ENCODE measurements at places on chromosomes 6 and 20. TPM values are rescaled to one million over a fixed set of nuclear protein-coding genes. Genes with fewer than 3 reads are reported as not detected.

Gene CABLES2
- 14.1 TPM for total RNA-seq

- peaks cover 36% of the 10 kb centered on the region for H3K4me1 ChIP-seq
- no peaks in the 10 kb centered on the region for H3K27me3 ChIP-seq
- no peaks in the 10 kb centered on the region for H3K36me3 ChIP-seq
- no peak overlapping the region for H3K27ac ChIP-seq
- no peak overlapping the region for H3K4me3 ChIP-seq
- DNase-seq, result peak; percentile 92
Measured at GRCh38 chr20:4299773-4300172, 284.4 kb upstream of the RNF24 start.

Gene IL22RA2
- not detected for total RNA-seq

DNA sequence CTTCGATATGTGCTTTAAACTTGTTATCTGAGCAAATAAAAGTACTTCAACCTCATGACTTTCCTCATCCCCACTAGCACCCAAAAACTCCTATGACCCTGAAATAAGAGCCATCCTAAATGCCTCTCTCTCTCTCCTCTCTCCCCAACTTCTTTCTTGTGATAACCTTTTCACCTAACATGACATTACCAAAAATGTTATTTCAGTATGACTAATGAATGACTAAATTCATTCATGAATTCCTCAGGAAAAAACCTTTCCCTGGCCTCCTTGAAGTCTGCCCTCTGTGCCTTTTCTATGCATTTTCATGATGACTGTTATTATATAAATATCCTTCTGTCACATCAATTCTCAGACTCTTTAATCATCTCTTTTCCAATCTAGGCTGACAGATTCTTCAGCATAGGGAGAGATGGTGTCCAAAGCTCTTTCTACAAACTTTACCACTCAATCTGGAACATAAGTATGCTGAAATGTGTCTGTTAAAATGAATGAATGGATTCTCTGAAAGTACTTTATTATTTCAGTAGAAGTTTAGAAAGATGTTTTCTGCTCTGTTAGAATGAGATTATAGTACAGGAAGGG is 114.3 kb upstream of the GGTLC1 start:
- H3K27ac ChIP-seq, result no peak overlapping the region
- H3K4me3 ChIP-seq, result no peak overlapping the region
- peaks cover 3% of the 10 kb centered on the region for H3K27me3 ChIP-seq
- DNase-seq, result no peak
- peaks cover 7% of the 10 kb centered on the region for H3K4me1 ChIP-seq

DNA sequence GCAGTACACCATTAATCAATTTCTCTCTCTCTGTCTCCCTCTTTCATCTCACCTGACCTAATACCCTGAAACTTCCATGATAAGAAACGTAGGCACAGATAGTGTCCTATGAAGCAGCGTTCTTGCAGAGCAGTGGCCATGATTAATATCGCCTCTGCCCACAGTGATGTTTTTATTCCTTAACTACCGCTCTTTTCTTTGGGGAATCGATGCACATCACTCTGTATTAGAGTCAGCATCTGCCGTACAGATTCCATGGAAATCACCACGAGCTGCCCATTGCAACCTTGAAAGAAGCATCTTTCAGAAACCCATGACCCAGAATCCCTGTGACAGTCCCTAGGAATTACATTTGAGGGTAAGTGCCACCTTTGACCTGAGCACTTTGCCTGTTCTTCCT is 152.0 kb upstream of the ECI2 start:
- H3K36me3 ChIP-seq, result no peaks in the 10 kb centered on the region
- peaks cover 3% of the 10 kb centered on the region for H3K4me1 ChIP-seq
- DNase-seq, result no peak
- no peak overlapping the region for H3K4me3 ChIP-seq

Gene TREM2
- total RNA-seq, result not detected

Gene L3MBTL1
- 8.1 TPM for total RNA-seq

GRCh38 chr6:87754828-87755227 is 52.8 kb upstream of the AKIRIN2 start:
- H3K27ac ChIP-seq, result no peak overlapping the region
- no peaks in the 10 kb centered on the region for H3K36me3 ChIP-seq
- H3K4me3 ChIP-seq, result no peak overlapping the region
- no peaks in the 10 kb centered on the region for H3K4me1 ChIP-seq
- DNase-seq, result no peak

Gene CRIP3
- total RNA-seq, result 2.4 TPM

DNA sequence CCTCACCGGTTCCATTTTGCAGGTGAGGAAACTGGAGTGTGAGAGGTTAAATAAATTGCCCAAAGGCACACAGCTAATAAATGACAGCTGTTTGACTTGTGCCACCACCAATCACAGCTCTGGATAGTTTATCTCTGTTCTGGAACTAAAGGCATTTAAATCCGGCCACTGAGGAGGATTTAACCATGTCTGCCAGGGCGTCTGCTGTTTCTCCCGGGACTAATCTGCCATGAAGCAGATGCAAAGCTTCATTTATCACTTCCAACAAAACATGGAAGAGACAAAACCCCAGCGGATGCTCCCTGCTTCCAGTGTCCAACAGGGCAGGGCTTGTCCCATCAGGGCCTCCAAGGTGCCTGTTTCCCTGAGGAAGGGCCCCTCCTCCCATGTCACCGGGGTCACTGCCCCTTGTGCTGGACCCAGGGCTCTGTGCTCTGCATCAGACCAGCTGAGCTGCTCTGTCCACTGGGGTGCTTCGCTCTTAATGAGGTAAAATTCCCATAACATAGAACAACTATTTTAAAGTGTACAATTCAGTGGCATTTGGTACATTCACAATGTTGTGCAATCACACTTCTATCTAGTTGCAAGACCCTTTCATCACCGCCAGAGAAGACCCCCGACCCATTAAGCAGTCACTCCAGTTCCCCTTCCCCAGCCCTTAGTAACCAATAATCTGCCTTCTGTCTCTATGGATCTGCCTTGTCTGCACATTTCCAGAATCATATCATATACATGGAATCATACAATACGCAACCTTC is 244.3 kb downstream of the PTPRT start:
- peaks cover 4% of the 10 kb centered on the region for H3K27me3 ChIP-seq
- no peaks in the 10 kb centered on the region for H3K4me1 ChIP-seq
- no peak overlapping the region for H3K4me3 ChIP-seq
- no peaks in the 10 kb centered on the region for H3K36me3 ChIP-seq
- no peak overlapping the region for H3K27ac ChIP-seq

Gene HTR1B
- not detected for total RNA-seq

DNA sequence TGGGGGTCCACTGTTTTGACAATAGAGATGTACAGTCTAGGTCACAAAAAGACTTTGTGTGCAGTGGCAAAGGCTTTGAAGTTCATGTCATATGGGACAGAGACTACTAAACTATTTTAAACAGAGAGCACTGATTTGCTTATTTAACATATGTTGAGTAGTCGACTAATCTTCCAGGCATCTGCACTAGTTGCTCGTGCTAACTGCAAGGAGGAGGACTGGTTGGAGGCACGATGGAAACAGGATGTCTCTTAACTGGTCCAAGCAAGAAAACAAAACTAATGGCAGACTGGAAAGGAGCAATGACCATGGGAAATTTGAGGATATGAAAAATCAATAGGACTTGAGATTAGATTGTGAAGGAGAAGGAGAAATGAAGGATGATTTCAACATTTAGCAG is 28.5 kb upstream of the ERVFRD-1 start:
- no peaks in the 10 kb centered on the region for H3K27me3 ChIP-seq
- H3K4me3 ChIP-seq, result no peak overlapping the region
- peaks cover 4% of the 10 kb centered on the region for H3K36me3 ChIP-seq
- no peak for DNase-seq
- peaks cover 17% of the 10 kb centered on the region for H3K4me1 ChIP-seq
- no peak overlapping the region for H3K27ac ChIP-seq

- H3K27ac ChIP-seq, result no peak overlapping the region
- H3K27me3 ChIP-seq, result no peaks in the 10 kb centered on the region
- peaks cover 52% of the 10 kb centered on the region for H3K36me3 ChIP-seq
Measured at GRCh38 chr6:107894809-107895396, 63.1 kb downstream of the SEC63 start.

DNA sequence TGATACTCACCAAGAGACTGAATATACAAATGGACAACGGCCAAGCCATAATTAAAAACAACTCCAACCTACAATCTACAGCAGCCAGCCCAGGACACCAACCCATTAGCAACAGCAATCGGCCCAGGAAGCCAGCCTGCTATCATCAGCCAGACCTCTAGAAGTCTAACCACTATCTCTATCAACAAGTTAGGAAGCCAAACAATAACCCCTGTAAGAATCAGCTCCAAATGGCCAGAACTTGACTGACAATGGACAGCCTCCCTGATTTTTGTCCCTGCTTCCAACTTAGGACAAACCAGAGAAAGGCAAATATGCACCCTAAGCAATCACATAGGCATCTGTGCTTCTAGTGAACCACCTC is 511.8 kb upstream of the JARID2 start:
- H3K36me3 ChIP-seq, result no peaks in the 10 kb centered on the region
- H3K4me3 ChIP-seq, result no peak overlapping the region
- H3K27me3 ChIP-seq, result no peaks in the 10 kb centered on the region
- peaks cover 9% of the 10 kb centered on the region for H3K4me1 ChIP-seq
- H3K27ac ChIP-seq, result no peak overlapping the region

GRCh38 chr6:68976260-68976659 is 341.2 kb downstream of the ADGRB3 start:
- no peaks in the 10 kb centered on the region for H3K27me3 ChIP-seq
- no peak for DNase-seq
- H3K36me3 ChIP-seq, result no peaks in the 10 kb centered on the region
- H3K27ac ChIP-seq, result no peak overlapping the region
- H3K4me3 ChIP-seq, result no peak overlapping the region

- H3K36me3 ChIP-seq, result peaks cover 65% of the 10 kb centered on the region
- DNase-seq, result no peak
- H3K4me3 ChIP-seq, result no peak overlapping the region
- H3K27me3 ChIP-seq, result no peaks in the 10 kb centered on the region
Measured at GRCh38 chr6:28903686-28904085, 20.1 kb downstream of the TRIM27 start.

GRCh38 chr6:158303210-158303731 is 9.0 kb upstream of the TULP4 start:
- H3K4me3 ChIP-seq, result no peak overlapping the region
- H3K27ac ChIP-seq, result no peak overlapping the region

Gene EYA2
- total RNA-seq, result not detected

DNA sequence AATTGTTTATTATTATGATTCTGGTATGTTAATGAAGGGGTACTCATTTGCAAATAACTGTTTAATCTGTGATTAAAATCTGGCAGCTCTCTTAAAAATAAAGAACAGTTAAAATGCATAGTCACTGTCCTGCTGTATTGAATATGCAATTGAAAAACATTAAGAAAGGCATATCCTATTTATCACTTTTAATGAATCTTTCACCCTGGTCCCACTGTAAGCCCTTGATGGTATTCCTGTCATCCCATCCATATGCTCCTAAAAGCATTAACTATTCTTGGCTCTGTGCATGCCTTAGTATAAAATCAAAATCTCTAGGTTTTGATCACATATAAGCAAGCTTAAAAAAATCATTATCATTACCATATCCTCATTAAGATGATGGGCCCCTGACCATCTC is 411.0 kb upstream of the SOX4 start:
- no peak overlapping the region for H3K27ac ChIP-seq
- no peaks in the 10 kb centered on the region for H3K36me3 ChIP-seq
- H3K4me1 ChIP-seq, result peaks cover 51% of the 10 kb centered on the region
- H3K4me3 ChIP-seq, result no peak overlapping the region
- DNase-seq, result no peak

Gene ID4
- 29.3 TPM for total RNA-seq

Gene MSH5
- 102 TPM for total RNA-seq

DNA sequence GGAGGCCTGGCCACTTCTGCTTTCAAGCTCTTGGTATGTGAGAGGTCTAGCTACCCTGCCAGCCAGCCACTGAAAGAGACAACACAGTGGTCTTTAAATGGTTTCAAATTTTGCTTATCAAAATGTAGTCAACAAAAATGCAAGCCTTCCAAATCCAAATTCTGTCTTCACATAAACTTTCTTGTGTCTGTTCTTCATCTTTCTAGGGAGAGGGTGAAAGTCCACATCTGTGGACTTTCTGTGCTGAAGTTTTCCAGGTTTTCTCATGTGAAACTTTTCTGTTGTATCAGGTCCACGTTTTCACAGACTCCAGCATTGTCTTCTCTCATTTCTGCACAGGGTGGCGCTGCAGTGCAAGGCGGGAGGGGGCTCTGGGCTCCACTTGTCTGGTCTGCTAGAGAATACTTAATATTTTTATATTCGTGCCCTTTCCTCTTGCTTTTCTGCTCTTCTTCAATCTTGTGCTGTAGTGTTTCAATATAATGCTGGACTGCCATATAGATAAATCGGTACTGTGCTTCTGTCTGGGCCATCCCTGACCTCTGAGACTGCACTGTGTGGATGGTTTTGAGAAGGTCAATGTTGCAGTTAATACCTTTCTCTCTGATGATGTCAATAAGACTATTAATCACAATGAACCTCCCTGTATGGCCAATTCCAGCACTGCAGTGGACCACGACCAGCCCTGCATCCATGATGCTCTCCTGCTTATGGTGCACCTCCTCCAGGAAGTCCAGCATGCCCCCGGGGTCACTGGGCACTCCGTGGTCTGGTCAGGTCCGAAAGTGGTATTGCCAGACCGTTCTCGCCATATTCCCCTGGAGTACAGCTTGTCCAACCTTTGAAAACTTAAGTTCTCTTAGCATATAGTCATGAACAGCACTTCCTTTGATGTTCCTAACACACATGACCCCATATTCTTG is 161.6 kb upstream of the TNFAIP3 start:
- H3K4me1 ChIP-seq, result no peaks in the 10 kb centered on the region
- no peaks in the 10 kb centered on the region for H3K27me3 ChIP-seq
- H3K27ac ChIP-seq, result no peak overlapping the region
- peak; percentile 65 for DNase-seq
- H3K4me3 ChIP-seq, result no peak overlapping the region
- no peaks in the 10 kb centered on the region for H3K36me3 ChIP-seq

Data from A673 (cell line).